ENCODE measurements at places on chromosomes 7 and 10.

DNA sequence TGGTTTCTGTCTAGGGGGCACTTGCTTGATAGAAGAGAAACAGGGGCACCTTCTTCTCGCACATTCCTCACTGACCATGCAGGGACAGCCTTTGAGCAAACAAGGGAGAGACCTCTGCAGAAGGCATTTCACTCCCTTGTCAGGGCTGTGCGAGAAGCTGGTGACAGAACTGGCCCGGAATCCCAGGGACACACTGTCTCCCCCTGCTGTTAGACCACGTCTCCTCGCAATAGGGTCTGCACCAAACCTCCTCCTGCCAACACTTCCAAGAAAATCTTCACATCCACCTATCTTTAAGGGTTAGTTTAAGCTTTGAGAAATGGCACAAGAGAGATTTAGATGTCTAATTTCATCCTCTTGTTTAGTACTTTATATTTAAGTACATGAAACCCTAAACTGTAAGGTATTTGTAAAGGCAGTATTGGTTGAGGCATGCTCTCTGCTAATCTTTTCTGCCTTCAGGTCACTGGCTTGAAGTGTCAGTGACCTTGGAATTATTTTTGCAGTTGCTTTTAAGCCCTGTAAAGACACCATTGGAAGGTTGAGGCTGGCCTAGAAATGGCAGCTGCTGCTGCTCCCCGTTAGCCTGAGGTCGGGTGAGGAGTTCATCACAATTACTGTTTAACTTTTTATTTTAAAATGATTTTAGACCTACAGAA, 37.0 kb downstream of the RBM20 start:
- no peak for DNase-seq

DNA sequence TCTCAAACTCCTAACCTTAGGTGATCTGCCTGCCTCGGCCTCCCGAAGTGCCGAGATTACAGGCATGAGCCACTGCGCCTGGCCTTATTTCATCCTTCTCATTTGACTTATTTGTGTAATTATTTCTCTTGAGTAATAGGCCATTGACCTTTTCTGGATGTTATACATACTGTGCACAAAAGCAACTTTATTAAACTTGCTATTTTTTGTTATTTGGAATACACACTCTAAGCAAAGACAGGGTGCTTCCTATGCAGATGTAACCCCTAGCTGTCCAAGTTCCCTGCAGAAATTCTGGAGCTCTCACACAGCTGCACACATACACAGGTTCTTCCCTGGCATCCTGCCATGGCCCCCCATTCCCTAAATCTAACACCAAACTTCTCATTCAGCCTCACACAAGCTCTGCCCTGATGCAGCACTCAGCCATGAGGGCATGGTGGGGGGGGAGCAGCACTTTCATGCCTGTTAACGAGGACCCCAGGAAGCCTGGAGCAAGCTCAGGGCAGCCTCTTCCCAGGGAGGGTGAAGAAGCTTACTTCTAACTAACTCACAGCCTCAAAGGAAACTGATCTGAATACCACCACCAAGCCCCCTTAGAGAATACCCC, 33.2 kb downstream of the SH3PXD2A start:
- DNase-seq: no peak

- DNase-seq: no peak
Measured at GRCh38 chr7:139993169-139993568, 69.6 kb downstream of the PARP12 start.

DNA sequence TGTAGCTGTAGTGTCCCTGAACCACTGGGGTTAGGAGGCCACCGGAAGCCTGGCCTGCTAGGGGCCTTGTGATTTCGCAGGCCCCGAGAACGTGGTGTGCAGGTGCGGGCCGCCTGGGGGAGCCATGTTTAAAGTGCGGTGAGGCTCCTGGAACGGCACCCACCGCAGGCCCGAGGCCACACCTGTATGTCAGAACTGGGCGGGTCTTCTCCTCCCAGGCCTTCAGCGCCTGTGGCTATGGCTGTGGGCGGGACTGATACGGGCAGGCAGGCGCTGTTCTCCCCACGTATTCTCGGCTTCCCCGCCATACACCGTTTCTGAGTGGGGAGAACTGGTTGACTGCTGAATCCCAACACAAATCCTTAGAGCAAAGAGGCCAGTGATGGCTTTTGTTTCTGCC, 74.8 kb downstream of the DNAJB6 start:
- peak; percentile 15 for DNase-seq

DNA sequence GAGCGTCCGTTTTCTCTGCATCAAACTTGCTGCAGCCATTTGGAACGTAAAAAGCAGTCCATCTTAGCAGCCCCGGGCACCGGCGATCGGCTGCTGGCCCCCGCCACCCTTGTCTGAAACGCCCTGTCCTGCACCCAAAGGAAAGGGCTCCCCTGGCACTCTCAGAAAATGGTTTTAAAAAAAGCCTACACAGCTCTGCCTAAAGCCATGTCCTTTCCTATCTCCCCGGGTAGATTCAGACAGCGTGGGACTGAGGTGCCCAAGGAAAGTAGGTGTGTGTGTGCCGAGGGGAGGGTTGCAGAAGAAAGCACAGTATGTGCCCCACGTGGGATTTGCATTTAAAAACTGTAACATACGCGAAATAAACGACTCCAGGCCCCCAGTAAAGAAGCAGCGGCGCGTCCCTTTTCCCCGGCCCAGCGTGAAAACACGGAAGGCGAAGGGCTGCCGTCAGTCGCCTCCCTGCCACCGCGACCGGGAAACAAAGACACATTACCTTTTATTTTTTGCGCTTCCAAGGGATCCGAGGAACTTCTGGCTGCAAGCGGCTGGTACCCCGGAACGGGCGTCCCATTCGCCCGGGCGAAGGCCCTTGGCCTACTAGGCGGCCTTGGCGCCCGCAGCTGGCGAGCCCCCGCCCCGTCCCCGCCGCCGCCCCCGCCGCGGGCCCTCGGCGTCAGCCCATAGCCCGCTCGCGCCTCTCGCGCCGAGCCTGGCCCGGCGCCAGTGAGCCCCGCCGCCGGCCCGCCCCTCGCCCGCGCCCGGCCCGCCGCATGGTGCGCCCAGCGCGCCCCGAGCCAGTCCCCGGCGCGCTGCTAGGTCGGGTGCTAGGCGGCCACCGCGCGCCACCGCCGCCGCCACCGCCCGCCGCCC, 304.6 kb downstream of the PRPF18 start:
- no peak for DNase-seq

GRCh38 chr10:85319826-85320225, 991.4 kb downstream of the CCSER2 start:
- no peak for DNase-seq

GRCh38 chr7:4056552-4057288, 625.4 kb upstream of the FOXK1 start:
- DNase-seq: no peak

- DNase-seq: no peak
Measured at GRCh38 chr7:99679032-99679399, 780 bp downstream of the CYP3A5 start.

GRCh38 chr7:36203071-36203790, 50.2 kb downstream of the EEPD1 start:
- DNase-seq: no peak

GRCh38 chr7:107232568-107233090, 63.8 kb downstream of the HBP1 start:
- DNase-seq: no peak

DNA sequence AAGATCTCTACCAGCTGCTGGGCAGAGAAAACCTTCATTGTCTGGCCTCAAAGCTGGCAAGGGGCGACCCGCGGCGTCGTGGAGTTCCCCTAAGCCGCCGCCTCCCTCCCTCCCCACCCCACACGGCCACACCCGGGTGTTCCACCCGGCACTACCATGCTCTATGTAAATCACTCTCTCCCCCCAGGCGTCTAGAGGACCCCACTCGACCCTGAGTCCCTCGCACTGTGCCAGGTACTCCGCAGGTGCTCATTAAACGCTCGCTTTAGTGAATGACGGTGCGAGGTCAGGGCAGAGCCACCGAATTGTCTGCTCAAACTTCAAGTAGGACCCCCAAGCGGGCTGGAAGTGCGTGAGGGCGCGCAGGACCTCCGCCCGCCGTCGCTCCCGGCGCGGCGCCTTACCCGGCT, 628 bp downstream of the PARP12 start:
- no peak for DNase-seq

GRCh38 chr10:131781791-131782190, 119.0 kb upstream of the PPP2R2D start:
- DNase-seq: no peak

GRCh38 chr7:92205987-92206386, 27.0 kb upstream of the LRRD1 start:
- DNase-seq: no peak

DNA sequence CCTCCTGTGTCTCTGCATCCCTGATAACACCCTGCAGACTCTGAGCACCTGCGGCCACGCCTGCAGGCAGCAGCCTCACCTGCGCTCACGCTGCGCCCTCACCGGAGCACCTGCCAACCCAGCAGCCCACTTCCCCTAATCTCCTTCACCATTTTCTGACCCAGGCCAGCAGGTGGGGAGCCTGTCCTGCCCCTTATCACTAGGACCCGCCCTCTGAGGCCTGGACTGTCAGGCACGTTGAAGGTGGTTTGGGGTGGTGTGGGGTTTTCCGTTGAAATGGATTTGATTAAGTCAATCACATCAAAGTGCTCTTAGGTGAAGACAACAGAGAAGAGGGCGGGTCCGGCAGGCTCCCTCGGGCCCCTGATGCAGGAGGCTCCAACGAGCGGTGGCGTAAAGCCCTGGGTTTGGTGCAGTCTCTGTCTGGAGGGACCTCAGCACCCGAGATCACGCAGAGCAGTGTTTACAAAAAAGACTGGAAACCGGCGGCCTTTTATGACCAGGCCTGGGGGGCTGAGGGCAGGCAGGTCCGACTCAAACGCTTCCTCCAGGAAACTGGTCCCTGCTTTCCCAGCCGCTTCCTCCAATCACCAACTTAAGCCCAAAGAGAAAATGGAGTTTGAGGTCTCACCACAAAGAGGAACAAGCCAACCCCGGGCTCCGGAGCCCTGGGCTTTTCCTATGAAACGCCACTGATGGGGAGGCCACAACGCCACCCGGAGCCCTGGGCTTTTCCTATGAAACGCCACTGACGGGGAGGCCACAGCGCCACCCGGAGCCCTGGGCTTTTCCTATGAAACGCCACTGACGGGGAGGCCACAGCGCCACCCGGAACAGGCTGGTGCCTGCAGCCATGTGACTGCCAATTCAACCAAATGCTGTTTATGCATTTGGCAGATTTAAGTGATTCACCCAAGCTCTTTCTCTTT, 45.5 kb downstream of the DPYSL4 start:
- peak; percentile 8 for DNase-seq

DNA sequence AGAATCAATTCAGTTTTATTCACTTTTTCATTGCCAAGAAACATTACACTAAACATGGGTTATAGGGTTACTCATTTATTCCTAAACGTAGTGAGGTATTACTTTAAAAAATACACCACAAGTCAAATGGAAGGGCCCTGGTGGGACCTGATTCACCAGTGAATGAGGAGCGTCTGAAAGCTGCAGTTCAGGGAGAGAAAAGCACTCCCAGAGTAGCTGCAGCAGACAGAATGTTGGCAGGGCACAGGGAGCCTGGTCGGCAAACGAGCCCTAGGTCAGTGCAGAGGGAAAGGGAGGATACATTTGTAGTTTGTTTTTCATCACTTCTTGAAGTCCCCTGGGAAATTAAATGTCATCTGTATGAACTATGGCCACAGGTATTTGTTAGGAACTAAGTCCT, 361.7 kb upstream of the ETV1 start:
- DNase-seq: no peak

GRCh38 chr10:44161184-44161583, 223.7 kb downstream of the CXCL12 start:
- DNase-seq: no peak

GRCh38 chr10:3406556-3406955, 234.0 kb upstream of the PITRM1 start:
- no peak for DNase-seq

DNA sequence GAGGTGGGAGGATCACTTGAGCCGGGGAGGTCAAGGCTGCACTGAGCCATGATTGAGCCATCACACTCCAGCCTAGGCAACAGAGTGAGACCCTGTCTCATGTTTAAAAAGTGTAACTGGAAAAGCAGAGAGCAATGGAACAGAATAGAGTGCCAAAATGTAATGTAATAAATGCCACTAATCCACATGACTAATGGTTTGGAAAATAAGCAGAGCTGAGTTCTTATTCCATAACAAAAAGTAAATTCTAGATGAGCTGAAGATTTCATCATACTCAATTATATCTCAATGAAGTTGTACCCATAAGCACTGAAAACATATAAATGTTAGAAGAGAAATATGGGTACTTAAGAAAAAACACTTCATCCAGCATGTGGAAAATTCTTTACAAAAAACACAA, 132.6 kb downstream of the USP6NL start:
- DNase-seq: no peak

- DNase-seq: no peak
Measured at GRCh38 chr10:53918755-53919154, 882.3 kb downstream of the PCDH15 start.

- DNase-seq: no peak
Measured at GRCh38 chr10:73000973-73001372, 46.4 kb upstream of the PLA2G12B start.

DNA sequence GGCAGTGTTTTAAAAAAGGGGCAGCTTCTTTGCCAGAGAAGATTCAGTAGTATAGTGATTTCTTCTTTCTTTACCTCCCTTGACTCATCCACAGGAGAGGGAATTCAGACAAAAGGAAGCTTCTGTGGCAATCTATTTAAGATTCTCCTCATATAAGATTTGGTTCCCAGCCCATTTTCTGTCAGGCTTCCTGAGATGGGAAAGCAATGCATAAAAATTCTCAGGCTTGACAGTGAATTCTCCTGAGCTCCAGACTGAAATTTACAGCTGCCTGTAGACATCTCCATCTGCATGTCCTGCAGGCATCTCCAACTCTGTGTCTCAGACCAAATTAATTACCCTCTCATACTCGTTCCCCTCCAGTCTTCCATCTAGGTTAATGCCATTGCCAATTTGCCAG, 72.8 kb downstream of the TSPAN12 start:
- no peak for DNase-seq

- no peak for DNase-seq
Measured at GRCh38 chr10:34633374-34633773, 181.7 kb downstream of the PARD3 start.

DNA sequence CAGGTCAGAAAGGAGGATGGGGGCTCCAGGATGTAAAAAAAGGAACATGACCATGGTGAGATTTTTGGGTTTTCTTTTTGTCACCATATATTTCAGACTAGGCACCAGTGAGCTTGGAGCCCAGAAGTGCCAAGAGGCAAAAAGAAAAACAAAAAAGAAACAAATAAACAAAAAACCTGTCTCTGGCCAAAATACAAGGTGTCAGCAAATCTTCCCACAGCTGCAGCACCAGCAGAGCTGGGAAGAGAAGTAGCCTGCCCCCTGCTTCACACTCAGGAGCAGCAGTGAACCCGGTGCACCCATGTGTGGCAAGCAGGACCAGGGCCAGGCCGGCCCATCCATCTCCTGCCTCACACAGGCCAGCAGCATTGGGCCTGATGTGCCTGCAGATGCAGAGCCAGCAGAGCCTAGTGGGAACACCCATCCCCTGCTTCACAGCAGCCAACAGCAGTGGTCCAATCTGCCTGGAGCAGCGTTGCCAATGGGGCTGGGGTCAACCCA, 34.7 kb upstream of the C10orf71 start:
- DNase-seq: no peak

- DNase-seq: no peak
Measured at GRCh38 chr7:38000272-38000671, 79.8 kb downstream of the EPDR1 start.

GRCh38 chr7:95684037-95684436, 87.7 kb upstream of the PDK4 start:
- no peak for DNase-seq

- no peak for DNase-seq
Measured at GRCh38 chr7:129664029-129665012, 52.8 kb downstream of the NRF1 start.

- no peak for DNase-seq
Measured at GRCh38 chr7:127885222-127885772, 145.9 kb downstream of the LRRC4 start.

- no peak for DNase-seq
Measured at GRCh38 chr7:132519936-132520335, 56.3 kb downstream of the PLXNA4 start.
